ENCODE measurements at places on chromosomes 12 and 14.

GRCh38 chr12:97257726-97258125, 204.9 kb upstream of the RMST start:
- DNase-seq = no peak

DNA sequence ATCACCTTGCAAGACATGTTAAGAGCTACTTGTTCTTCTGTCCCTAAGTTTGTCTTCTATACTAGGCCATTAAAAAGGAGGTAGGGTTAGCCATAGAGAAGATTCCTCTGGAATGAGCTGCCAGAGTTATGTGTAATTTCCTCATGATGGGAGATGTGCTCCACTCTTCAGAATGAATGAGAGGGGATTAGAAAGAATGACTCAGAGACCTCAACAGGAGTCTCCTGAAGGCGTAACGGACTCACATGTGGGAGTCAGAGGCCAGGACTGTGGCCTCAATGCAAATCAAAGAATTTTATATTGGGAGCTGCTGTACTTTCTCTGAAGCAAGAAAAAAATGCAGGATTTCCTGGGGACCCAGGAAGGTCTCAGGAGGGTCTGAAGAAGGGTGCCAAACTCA, 87.8 kb upstream of the ATXN7L3B start:
- no peak for DNase-seq

DNA sequence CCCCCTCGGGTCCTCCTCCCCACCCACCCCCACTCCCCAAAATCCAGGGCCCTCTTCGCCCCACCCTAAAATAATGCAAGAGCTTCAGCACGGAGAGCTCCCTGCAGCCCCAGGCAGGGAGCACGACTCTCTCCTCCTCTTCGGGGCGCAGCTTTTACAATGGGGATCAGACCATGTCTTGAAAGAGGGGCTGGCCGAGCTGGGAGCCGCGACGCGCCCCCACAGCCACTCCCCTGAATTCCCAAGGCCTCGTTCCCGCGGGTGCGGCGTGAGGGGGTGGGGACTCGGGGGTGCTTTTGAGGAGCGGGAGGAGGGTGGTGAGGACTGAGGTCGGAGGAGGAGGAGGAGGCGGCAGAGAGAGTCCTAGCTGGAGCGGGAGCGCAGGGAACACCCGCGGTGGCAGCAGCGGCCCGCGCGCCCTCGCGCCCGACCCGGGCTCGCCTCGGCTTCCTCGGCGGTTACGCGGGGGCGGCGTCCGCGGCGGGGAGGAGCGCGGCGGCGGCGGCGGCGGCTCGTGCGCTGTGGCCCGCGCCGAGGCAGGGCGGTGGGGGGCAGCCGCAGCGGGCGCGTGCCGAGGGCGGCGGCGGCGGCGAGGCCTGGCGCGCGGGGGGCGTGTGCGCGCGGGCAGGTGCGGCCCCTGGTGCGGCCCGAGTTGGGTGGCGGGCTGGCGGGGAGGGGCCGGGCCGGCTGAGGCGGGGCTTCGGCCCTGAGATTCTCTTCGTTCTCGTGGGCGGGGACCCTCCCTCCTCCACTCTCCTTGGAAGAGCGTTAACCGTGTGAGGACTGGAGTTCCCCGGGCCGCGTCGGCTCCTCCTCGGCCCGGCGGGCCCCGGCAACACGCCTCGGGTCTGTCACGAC, at the start of gene ANKS1B:
Gene ANKS1B, minus strand, starts transcription at position 666 of the 858 bp plus-strand sequence. CDS start 699 bp downstream, outside the sequence.
- peak; percentile 11 for DNase-seq

DNA sequence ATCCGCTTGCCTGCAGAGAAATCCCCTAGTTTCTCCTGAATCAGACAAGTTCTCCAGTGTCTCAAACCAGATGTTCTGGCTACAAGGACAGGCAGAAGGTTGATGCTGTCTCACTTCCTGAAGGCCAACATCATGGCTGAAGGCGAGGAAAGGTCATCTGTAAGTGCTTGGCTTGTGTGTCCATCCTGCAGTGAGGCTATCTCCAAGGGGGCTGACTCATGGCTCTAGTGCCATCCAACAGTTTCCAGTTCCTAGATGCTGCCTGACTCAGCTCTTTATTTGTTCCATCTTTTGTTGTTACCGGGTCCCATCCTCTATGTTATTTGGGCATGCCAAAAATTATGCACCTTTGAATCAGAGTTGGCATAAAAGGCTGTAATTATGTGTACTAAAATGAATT, 232.1 kb upstream of the TBX3 start:
- no peak for DNase-seq

GRCh38 chr14:104805326-104805678, 4.4 kb downstream of the ZBTB42 start:
- DNase-seq = no peak

DNA sequence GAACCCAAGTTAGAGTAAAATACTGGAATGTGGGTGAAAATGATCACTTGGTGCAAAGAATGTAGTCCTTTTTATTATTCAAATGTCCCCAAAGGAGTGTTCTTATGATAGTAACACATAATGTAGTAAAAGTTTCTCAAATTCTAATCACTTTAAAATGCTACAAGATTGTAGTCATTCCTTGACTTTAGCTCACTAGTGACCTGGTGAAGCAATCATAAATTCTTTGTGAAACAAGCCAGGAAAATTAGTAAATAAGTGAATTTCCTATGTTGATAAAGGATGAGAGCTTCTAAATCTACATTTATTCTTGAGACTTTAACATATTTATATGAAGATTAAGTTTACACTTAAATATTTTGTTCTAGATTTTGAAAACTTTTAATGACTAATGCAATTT, 30.7 kb upstream of the SLC17A8 start:
- no peak for DNase-seq

DNA sequence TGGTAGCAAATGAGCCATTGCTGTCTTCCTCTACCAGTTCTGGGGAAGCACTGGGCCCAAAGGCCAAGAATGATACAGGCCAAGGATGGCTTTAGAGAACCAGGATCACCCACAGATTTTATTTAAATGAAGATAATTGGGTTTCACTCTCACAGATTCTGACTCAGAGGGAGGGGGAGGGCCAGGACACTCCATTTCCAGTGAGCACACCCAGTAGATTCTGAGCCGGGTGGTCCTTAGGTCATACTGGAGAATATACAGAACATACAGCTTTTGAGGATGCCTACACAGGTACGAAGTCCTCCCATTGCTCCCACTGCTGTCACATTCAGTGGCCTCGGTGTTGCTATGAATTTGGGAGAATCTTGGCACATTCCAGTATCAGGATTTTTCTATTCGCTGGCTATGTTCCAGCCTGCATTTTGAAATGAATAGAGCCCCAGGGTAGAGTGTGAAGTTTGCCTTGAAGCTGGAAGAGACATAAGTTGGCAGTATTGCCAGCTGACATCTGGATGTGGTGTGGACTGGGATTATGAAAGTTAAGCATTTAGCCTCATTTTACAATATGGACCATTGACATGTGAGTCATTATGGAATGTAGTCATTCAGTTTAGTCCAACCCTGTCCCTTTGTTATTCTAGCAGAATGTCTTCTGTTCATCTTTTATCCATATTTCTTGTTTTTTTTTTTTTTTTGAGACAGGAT, 45.8 kb upstream of the POC1B start:
- DNase-seq = no peak

GRCh38 chr12:116709768-116710167, 28.1 kb downstream of the SPRING1 start:
- DNase-seq = no peak

- DNase-seq = no peak
Observed at GRCh38 chr14:90649083-90649482, 167.1 kb downstream of the TTC7B start.

DNA sequence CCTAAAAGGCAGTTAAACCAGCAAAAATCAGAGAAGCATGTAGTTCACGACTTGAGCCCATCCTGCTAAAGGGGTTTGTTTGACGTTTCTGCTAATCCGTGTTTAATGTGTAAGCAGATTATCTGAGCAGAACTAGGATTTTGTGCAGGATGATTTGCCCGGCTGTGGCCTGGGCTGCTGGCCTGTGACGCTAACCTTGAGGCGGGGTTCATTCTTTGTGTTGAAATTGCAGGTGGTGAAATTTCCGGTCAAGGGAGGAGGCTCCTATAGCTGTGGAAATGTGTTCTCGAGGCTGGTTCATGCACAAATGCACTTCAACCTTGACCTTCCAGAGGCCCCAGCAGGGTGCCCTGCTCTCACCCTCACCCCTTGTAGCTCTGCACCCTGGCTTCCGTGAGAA, 63.7 kb downstream of the SLC24A4 start:
- peak; percentile 89 for DNase-seq

- no peak for DNase-seq
Observed at GRCh38 chr12:124747426-124748161, 116.1 kb downstream of the SCARB1 start.

- DNase-seq = no peak
Observed at GRCh38 chr12:38638401-38638800, 267.0 kb downstream of the CPNE8 start.

DNA sequence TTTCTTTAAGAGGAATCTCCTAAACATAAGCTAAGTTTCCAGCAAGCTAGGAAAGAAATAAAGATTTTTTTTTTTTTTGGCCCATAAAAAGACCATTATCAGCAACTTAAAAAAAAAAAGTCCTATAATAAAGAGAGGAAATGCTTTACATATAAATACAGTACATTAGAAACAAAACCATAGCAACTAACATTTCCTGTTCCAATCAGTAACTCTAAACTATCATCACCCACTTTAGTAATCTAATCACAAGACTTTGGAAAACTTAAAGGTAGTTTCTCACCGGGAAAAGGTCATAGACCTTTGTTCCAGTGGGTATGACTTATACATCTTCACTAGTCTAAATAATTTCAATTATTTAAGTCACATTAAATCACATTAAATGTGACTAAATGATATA, 11.1 kb downstream of the SPTSSA start:
- no peak for DNase-seq

- no peak for DNase-seq
Observed at GRCh38 chr12:45973526-45973925, 16.8 kb downstream of the SCAF11 start.

DNA sequence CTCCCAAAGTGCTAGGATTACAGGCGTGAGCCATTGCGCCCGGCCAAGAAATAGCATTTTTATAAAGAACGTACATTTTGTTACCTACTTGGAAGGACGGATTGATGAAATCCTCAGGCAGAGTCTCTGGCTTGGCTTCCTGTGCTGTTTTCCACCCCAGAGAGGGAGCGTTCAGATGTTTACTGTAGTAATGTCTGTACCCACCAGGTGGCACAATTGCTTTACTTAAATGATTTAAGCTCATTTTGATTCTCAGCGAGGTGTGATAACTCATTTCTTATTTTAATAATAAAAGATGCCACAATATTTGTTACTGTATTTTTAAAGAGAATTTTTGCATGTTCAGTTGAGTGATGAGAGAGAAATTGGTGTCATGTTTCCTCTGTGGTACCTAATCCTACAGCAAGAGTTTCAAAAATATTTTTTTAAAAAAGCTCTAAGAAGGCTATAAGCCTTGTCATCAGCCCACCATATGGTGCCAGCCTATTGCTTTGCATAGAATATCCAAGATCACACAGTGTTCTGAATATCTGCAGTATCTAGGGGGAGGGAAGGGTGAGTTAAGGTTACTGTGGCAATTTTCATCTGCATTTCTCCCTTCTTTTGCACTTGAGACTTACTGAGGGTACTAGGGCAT, 82.6 kb upstream of the TRAF3 start:
- peak; percentile 31 for DNase-seq

DNA sequence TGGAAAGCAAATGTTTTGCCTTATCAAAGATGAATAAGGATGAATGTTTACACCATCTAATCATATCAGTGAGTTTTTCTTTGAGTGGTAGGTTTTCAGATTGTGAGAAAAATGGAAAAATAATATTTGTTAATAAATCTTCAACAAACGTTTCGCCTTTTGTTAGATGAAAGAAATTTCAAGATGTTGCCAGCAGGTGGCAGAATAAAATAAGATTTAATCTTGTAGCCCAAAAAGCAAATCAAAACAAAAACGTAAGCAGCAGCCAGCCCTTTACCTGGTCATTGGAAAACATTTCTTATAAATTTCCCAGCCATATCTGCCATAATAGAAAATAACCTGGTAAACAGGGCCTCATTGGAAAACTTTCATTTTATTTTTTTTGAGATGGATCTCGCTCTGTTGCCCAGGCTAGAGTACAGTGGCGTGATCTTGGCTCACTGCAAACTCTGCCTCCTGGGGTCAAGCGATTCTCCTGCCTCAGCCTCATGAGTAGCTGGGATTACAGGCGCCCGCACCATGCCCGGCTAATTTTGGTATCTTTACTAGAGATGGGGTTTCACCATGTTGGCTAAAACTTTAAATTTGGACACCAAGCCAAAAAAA, 15.4 kb upstream of the TMEM120B start:
- no peak for DNase-seq

DNA sequence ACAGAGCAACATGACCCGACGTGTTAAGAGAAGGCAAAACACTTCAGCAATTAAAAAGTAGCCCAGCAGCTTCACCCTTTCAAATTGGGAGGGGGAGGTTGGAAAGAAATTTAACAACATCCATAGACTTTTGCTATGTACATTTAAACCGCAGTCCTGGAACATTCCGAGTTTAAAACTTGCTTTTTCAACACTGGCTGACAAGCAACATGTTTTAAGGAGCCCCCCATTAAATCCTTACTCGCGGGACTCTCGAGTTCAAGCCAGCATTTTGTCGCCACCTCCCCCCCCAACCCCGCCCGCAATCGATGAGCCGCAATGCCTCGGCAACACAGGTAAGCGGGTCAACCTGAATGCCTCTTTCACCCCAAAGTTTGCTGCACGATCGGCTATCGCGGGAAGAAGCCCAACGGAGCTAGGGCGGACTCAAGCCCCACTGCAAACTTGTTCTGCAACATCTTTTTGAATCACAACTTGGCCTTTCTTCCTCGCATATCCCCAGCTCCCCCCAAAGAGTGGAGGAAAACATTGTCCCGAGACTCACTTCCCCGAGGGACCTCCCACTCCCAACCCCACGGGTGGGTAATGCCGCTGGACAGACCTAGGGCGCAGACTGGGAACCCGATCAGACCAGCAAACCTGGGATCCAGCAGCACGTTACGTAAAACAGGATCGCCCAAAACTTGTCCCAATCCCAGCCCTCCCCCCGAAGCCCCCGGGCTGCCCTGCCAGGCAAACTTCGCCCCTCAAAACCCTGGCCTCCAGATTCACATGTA, 777 bp downstream of the ZFP36L1 start:
- no peak for DNase-seq

DNA sequence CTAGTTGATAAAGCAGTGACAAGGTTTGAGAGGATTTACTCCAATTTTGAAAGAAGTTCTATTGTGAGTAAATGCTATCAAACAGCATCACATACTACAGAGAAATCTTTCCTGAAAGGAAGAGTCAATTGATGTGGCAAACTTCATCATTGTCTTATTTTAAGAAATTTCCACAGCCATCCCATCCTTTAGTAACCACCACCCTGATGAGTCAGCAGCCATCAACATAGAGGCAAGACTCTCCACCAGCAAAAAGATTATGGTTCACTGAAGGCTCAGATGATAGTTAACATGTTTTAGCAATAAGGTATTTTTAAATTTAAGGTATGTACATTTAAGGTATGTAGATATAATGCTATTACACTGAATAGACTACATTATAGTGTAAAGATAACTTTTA, 122.1 kb upstream of the ARHGAP5 start:
- no peak for DNase-seq

GRCh38 chr12:11814374-11814773, 164.9 kb downstream of the ETV6 start:
- DNase-seq = no peak

- DNase-seq = peak; percentile 28
Observed at GRCh38 chr14:72476657-72477499, 417.0 kb downstream of the DPF3 start.

All from HL-60 (cell line).